ENCODE measurements at places on chromosomes 3 and 15.

DNA sequence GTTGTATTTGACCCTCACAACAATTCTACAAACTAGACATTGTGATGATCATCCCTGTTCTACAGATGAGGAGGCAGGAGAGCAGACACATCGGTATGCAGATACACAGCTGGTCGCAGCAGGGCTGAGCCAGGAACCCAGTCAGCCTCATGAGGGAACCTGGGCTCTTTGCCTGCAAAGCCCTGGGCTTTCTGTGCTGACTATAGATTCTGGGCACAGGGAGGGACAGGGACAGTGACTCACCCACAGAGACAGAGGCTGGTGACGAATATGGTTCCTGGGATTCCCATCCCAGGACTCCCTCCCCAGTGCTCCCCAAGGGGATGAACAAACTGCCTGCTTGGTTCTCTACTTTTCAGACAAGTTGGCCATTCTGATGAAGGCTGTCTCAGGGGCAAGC lies 3.8 kb upstream of the CAMP start:
- DNase-seq = no peak

- no peak for DNase-seq
Measured at GRCh38 chr3:194265505-194265892, 85.6 kb downstream of the CPN2 start.

DNA sequence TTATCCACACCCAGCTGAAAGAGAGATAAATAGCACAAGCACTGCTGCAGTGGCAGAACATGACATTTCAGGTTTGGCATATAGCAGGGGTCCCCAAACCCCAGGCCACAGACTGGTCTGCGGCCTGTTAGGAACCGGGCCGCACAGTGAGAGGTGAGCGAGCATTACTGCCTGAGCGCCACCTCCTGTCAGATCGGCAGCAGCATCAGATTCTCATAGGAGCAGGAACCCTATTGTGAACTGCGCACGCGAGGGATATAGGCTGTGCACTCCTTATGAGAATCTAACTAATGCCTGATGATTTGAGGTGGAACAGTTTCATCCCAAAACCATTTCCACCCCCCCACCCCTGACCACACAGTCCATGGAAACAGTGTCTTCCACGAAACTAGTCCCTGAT lies 54.6 kb downstream of the CCR4 start:
- no peak for DNase-seq

GRCh38 chr3:130820976-130821375 lies 72.9 kb upstream of the ATP2C1 start:
- no peak for DNase-seq

DNA sequence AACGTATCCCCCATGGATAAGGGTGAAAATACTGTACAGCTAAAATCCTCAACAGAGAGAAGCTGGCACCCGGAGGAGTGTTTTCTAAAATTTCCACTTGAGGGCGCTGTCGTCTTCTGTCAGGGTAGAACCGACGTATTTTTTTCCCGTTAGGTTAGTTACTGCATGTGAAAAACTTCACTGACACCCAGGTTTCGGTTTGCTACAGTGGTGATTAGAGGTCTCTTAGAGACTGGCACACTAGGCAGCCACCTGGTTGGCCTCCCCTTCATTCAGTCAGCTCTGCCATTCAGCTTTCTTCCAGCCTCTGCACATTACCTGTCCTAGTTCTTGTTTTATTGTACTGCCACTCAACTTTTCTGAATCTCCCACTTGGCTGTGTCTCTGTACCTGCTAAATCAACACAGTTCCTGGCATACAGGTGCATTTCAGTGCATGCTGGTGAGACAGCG lies 18.4 kb downstream of the CCK start:
- peak; percentile 32 for DNase-seq

DNA sequence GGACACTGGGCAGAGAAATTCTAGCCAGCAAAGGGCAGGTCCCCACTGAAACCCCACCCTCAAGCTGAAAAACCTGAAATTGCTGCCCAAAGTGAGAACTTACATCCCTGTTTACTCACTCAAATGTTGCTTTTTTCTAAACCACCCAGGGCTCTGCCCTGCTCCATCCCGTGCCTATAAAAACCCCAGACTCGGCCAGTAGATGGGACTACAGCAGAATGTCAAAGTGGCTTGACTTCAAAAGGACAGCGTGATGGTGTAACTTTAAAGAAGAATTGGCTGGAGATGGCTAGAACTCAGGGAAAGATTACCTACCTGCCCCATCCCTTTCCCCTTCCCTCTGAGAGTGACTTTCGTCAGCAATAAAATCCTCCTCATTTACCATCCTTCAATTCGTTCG lies 246.9 kb downstream of the PYDC2 start:
- DNase-seq = no peak

- DNase-seq = no peak
Measured at GRCh38 chr3:4687167-4687566, 194.0 kb downstream of the ITPR1 start.

- no peak for DNase-seq
Measured at GRCh38 chr3:105771392-105771791, 97.4 kb downstream of the CBLB start.

GRCh38 chr15:39556461-39556860 lies 24.4 kb upstream of the THBS1 start:
- DNase-seq = no peak

GRCh38 chr15:66187271-66187670 lies 66.3 kb downstream of the MEGF11 start:
- DNase-seq = no peak

- DNase-seq = no peak
Measured at GRCh38 chr3:172052405-172052804, 13.0 kb downstream of the FNDC3B start.

DNA sequence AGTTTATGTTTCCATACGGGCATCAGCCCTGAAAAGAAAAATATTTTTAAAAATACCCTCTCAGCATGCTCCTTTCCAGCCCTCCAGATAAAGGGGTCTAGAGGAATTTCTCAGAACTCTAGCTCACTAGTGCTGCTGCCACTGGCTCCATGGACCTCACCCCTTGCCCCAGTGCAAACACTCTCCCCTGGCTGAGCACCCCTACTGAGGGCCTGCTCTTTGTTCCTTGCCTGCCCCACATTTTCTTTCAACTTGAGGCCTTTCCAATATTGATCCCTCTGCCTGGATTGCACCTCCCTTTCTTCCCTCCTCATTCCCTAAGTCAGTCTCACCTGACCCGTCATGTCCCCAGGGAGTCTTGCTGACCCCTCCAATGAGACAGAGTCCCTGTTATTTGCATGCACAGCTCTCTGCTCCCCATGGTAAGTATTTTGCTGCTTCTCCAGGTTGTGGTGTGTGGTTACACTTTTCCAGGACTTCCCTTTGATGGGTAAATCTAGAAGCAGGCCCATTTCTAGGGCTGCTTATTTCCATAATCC lies 196.5 kb downstream of the EPHB1 start:
- DNase-seq = no peak

GRCh38 chr3:26522919-26523318 lies 99.7 kb upstream of the LRRC3B start:
- DNase-seq = no peak

- no peak for DNase-seq
Measured at GRCh38 chr3:45034612-45035252, 8.6 kb downstream of the CLEC3B start.

- DNase-seq = no peak
Measured at GRCh38 chr3:196177567-196177966, 33.6 kb downstream of the ZDHHC19 start.

DNA sequence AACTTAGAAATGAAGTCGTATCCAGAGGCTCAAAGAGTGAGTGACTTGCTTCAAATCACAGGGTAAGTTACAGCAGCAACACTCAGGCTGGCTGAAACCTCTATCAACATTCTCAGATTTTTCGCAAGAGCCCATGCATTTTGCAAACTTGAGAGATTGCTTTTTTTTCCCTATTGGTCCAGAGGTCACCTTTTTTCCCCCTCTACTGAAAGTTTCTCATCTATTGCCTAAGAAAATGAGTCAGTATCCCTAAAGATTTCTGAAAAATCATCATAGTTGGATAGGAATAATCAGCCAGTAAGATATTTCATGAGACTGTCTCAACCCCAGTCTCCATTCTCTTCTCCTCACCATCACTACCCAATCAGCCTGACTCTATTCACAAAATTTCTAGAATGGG lies 410.6 kb downstream of the FOXP1 start:
- no peak for DNase-seq

DNA sequence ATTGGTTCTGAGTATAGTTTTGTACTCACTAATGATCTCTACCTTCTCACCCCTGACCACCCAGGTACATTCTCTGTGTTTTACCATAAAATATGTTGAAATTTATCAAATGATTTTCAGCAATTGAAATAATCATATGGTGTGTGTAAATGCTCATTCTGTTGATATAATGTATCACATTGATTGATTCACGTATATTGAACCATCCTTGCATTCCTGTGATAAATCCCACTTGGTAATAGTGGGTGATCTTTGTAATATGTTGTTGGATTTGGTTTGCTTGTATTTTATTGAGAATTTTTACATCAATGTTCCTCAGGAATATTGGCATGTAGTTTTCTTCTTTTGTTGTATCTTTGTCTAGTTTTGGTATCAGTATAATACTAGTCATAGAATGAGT lies 1497.6 kb downstream of the OTOL1 start:
- no peak for DNase-seq

GRCh38 chr3:11950576-11950975 lies 53.6 kb upstream of the SYN2 start:
- no peak for DNase-seq

DNA sequence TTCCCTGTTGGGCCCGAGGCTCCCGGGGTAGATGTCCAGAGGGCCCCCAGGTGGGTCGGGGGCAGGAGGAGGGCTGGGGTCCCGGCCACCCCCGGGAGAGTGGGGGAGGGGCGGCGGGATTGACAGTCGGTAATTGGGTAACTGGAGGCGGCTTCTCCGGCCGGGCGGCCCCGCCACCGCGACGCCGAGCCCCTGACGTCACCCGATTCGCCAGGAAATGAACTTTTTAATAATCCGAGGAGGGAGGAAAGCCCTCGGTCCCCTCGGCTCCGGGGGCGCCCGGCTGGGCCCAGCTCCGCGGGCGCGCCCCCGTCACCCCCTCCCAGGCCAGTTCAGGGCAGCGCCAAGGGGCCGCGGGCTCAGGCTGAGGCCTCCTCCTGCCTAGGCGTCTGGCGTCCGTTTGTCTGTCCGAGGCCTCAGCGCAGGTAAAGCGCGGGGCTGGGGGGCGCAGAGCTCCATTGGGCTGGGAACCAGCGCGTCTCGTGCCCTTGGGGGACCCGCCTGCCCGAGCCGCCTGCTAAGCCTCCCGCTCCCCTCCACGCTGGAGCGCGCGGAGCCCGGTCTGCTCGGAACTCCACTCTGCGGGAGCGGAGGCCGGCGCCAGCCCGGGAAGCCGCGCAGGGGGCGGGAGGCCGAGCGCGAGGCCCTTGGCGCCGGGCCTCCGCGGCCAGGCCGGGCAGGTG lies 3.9 kb downstream of the GATA2 start:
- no peak for DNase-seq

- DNase-seq = no peak
Measured at GRCh38 chr3:50515565-50516439, 12.4 kb upstream of the CACNA2D2 start.

GRCh38 chr15:91668370-91668769 lies 185.1 kb upstream of the SLCO3A1 start:
- no peak for DNase-seq

DNA sequence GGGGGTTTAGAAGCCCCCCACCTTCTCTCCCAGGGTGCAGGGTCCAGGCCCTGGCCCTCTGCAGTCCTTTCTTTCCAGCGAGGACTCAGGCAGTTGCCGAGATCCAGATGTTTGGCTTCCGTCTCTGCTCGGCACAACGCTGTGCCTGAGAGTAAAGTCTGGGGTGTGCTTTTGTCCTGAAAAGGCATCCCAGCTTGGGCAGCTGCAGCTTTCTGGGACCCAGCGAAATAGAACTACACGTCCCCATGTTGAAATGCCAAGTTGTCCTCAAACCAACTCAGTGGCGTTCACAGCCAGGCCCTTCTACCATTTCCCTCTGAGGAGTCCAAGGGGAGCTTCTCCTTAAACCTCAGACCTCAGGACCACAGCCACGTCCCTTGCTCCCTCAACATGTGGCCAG lies 23.1 kb downstream of the FGD5 start:
- no peak for DNase-seq

GRCh38 chr15:58501636-58502188 lies 69.9 kb downstream of the LIPC start:
- no peak for DNase-seq

DNA sequence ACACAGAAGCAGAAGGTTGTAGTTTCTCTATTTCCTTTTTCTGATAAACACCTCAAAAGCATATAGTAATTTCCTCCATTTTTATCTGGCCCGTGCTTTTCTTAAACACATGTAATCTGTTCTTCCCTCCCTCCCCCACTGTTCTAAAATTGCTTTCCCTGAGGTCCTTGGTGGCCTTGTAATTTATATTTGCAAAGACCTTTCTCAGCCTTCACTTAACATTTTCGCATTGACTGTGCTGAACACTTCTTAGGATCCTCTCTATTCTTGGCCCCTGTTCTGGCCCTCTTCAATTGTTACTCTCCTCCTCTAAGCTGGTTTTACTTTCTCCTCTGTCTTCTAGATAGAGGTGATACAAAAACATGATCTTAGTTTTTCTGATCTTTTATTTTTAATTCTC lies 28.3 kb downstream of the GAP43 start:
- DNase-seq = no peak

- DNase-seq = no peak
Measured at GRCh38 chr3:16595778-16596177, 9.4 kb downstream of the DAZL start.

GRCh38 chr3:128357538-128357937 lies 109.2 kb downstream of the DNAJB8 start:
- DNase-seq = no peak

- no peak for DNase-seq
Measured at GRCh38 chr15:75161106-75161916, 40.4 kb upstream of the C15orf39 start.

GRCh38 chr15:98321896-98322295 lies 326.4 kb upstream of the IGF1R start:
- DNase-seq = no peak

GRCh38 chr3:67493808-67494207 lies 160.6 kb downstream of the SUCLG2 start:
- no peak for DNase-seq

- DNase-seq = no peak
Measured at GRCh38 chr3:49028298-49028672, 913 bp downstream of the IMPDH2 start.

- no peak for DNase-seq
Measured at GRCh38 chr3:156635973-156636372, 38.4 kb upstream of the TIPARP start.

GRCh38 chr15:35885870-35886269 lies 339.9 kb upstream of the DPH6 start:
- DNase-seq = no peak

DNA sequence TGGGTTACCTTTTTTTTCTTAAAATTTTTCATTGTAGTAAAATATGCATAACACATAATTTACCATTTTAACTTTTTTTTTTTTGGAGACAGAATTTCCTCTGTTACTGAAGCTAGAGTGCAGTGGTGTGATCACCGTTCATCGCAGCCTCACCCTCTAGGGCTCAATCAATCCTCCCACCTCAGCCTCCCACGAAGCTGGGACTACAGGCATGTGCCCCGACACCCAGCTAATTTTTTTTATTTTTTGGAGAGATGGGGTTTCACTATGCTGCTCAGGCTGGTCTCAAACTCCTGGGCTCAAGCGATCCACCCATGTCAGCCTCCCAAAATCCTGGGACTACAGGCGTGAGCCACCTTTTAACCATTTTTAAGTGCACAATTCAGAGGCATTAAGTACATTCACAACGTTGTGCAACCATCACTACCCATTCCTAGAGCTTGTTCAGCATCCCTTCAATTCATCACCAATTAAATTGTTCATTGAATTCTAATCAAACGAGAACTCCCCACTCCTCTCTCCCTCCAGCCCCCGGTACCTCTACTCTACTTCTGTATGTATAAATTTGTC lies 44.6 kb downstream of the BHLHE40 start:
- DNase-seq = no peak
